ENCODE measurements at places on chromosomes 3 and 15.

- DNase-seq: no peak
These were observed 306.8 kb downstream of the TUSC7 start for GRCh38 chr3:117016378-117016777.

DNA sequence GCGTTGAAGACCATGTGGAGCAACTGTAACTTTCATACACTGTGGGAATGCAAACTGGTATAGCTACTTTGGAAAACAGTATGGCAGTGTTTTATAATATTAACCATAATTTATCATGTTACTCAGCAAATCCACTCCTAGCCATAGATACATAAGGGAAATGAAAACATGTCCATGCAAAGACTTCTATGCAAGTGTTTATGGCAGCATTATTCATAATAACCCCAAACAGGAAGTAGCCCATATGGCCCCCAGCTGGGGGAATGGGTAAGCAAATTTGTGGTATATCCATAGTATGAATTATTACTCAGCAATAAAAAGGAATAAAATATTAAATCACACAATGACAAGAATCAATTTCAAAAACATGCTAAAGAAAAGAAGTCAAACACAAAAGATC, 23.0 kb upstream of the GATA2 start:
- no peak for DNase-seq

GRCh38 chr3:20747741-20748140, 561.7 kb upstream of the SGO1 start:
- DNase-seq: no peak

DNA sequence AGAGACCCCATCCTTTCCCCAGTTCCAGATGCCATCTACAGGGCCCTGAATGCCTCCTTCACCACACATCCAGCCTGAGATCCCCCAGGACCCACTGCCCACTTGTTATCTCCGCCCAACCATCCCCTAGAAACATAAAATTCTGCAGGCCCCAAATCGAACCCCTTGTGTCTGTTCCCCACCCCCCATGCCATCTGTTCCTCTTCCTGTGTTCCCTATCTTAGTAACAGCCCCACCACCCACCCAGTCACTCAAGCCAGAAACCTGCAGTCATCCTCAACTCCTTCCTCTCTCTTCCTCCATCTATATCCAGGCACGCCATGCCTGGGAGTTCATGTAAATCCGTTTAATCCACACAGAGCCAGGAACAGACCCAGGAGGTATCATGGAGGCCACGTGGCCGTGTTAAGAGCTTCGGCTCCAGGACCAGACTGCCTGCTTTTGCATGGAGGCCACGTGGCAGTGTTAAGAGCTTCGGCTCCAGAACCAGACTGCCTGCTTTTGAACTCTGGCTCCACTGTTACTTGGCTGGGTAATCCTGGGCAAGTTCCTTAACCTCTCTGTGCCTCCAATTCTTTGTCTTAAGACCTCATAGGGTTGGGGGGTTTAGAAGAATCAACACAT, 4.8 kb downstream of the CSRNP1 start:
- DNase-seq: no peak

- DNase-seq: no peak
These were observed 14.5 kb upstream of the ANPEP start for GRCh38 chr15:89829161-89829560.

- no peak for DNase-seq
These were observed 51.0 kb downstream of the ATP8B4 start for GRCh38 chr15:50068016-50068415.

GRCh38 chr15:48966595-48967301, 3.0 kb upstream of the SHC4 start:
- DNase-seq: no peak

DNA sequence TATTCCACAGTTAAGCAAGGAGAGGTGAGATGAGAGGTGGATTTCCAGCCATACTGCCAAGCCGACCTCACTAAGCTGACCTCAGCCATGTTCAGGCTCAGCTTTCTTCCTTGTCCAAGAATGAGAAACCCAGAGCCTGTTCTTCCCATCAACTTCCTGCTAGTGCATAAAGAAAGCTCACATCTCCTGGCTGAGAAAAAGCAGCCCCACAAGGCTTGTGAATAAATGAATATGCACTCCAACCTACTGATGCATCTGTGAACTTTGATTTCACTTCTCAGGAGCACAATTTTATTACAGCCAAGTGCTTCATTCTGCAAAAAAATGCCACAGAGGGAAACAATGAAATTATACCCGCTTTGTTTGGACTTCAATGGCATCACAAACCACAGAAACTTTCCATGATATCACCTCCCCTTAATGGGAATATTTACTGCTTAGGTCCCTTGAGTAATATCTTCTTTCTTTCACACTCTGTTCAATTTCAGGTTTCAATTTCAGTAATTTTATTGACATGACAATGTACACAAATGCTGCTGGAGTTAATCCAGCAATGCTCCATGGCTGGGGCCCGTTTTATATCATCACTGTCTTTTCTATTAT, 437.0 kb upstream of the PPP2R3A start:
- no peak for DNase-seq

- DNase-seq: no peak
These were observed 36.7 kb downstream of the PLOD2 start for GRCh38 chr3:146124126-146124801.

DNA sequence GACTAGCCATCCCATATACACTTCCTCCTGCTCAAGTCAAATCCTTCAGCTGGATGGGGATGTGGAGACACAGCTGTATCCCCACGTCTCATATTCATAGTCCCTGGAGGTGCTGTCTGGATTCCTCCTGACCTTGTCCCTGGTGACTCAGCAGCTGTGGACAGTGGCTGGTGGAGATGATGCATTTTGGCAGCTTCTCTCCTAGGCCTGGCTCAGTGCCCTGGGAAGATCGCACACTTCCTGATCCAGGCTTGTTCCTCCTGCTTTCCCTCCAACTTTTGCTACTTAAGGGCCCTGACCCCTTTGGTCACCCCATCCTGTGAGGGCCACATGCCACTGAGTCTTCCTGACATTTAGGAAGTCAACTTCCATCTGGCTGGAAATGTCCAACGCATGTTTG, 44.4 kb downstream of the ADAMTSL3 start:
- no peak for DNase-seq

GRCh38 chr3:65828706-65829105, 210.0 kb downstream of the MAGI1 start:
- DNase-seq: no peak

DNA sequence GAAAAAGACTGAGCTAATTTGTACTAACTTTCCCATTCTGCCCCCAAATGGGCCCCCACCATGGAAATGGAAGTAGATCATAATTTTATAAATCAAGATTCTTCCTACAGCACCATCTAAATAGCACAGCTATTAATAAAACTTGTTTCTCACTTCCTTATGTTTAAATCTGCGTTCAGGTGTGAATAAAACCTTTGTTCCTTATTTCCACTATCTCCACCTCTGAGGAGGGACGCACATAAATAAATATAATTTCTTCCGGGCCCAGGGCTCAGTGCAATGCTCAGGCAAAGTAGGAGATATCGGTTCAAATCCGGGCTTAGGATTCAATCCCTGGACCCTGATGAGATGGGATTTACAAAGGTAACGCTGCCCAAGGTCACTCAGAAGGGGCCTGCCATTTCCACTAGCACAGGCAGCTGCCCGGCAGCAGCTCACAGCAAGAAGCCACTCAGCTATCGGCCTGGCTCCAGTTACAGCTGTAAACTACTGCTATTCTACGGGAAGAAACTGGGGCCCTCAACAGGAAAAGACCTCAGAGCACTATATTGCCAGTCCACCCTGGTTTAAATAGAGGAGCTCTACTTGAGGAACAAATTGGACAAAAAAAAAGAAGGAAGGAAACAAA, 52.5 kb downstream of the FOXP1 start:
- no peak for DNase-seq

DNA sequence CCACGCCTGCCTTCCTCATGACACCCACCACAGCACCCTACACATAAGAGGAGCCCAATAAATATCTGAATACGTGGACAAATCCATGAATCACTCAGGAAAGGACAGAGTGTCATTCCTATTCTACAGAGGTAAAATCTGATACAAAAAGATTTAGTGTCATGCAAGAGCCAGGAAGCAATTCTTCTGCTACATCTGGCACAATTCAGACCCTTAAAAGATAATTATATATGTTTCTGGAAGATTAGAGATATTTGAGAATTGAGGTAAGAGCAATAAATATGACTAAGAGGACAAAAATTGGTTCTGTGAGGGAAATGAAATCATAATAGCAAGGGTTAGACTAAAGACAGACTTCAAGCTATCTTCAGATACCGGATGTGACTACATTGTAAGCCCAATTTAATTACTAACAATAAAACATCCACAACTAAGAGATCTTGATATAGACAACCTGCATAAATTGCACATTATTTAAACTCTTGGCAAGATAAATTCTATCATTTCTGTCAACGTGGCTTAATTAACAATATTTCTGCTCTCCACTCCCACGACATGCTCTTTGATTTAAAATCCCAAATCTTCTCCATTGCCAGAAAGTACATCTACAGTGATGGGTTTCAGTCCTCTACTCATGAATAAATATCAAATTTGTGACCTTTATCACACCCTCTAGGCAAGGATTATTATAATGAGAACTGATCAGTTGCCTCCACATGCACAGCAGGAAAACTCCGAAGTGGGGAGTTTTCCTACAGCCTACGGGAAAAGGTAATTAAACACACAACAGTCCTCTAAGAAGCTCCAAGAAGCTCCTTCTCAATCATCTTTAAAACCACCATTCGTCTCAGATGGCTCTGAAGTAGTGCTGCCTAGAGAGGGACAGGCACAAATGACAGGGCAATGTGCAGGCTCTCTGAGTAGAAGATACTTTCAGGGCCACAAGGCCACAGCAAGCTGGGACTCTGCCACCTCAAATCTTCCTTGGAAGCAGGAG, 32.6 kb downstream of the MB21D2 start:
- DNase-seq: no peak

- no peak for DNase-seq
These were observed 37.5 kb upstream of the RARB start for GRCh38 chr3:25390605-25391004.

DNA sequence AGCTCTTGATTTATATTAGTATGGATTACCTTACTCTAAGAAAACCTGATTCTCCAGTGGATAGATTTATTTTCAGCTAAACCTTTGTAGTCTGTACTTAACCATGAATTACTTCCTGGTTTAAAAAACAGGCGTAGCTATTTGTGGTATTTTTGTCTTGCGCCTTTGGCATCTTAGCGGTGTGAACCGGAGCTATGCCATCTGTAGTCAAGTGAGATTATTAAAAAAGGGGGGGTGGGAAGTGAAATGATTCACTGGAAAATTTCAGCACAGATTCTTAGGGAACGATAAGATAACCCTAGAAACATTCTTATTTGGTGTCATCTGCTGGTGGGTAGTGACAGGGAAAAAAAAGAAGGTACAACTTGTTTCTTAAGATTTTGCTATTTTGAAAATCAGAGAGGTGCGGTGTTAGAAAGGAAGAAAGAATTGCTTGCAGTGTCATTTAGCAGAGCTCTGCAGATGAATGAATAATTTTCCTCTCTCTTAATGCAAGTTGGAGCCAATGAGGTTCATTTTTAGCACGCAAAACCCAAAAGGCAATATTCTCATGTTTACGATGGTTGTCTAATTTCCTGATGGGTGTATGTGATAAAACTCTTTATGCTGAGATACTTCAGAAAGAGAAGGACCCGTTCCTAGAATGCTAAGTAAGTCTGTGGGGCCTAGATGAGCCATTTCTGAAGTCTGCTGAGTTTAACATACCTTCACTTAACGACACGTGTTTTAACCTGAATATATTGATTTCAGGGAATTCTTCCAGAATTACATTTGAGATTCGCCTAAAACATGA, 44.0 kb downstream of the PSMD6 start:
- DNase-seq: no peak

GRCh38 chr3:174986685-174987084, 127.6 kb downstream of the NAALADL2 start:
- DNase-seq: no peak

- no peak for DNase-seq
These were observed 362.6 kb downstream of the ROBO1 start for GRCh38 chr3:79405183-79405582.

GRCh38 chr3:12501360-12502020, 17.2 kb downstream of the TSEN2 start:
- no peak for DNase-seq

- no peak for DNase-seq
These were observed 29.3 kb downstream of the SCN5A start for GRCh38 chr3:38620236-38620635.

DNA sequence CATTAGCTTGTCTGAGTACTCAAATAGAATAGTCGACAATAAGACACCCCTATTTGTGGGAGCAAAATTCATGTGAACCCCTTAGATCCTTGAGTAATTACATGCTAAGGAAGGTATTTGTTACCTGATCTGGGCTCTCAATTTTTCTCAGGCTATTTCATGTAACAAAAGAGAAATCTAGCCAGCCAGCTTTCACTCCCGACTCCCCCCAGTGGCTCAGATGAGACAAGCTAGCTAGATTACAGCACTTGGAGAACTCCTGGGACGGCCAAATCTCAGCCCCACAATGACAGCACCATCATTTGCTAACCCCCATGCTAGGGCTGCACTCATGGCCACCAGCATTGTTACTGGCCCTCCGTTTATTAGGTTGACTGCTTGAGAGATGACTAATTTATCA, 41.3 kb downstream of the GLDN start:
- peak; percentile 7 for DNase-seq

GRCh38 chr3:139689708-139690228, 12.0 kb upstream of the NMNAT3 start:
- DNase-seq: no peak

GRCh38 chr15:43238671-43239131, 17.9 kb upstream of the EPB42 start:
- no peak for DNase-seq

DNA sequence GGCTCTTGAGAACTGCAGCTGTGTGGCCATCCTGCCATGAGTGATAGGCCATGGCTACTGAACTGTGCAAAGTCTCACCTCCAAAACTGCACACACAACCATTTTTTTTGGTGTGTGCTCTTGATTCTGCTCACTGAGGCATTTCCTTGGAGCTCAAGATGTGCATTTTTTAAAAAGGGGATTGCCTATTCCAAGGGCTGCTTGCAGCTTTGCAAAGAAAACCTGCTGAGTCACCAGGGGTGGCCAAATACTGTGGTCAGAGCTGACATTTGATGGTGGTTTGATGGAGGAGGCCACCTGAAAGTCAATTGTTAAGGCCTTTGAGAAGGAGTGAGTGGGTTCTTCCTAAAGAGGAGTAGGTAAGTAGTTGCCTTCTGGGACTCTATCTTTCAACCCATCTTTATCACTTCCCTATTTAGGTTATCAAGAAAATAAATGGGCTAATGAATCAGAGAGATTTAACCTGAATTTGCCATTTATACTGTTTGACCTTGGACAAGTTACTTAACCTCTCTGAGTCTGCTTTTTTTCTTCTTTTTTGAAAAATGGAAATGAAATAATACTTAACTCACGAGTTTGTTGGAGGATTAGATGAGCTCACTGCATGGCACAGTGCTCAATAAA, 87.9 kb downstream of the CHST2 start:
- no peak for DNase-seq
